ELF-1 (cell line): ENCODE measurements at places on chromosomes 2 and 18.
A peak's percentile ranks its signal among the peaks of the same experiment; 100 is the strongest.

DNA sequence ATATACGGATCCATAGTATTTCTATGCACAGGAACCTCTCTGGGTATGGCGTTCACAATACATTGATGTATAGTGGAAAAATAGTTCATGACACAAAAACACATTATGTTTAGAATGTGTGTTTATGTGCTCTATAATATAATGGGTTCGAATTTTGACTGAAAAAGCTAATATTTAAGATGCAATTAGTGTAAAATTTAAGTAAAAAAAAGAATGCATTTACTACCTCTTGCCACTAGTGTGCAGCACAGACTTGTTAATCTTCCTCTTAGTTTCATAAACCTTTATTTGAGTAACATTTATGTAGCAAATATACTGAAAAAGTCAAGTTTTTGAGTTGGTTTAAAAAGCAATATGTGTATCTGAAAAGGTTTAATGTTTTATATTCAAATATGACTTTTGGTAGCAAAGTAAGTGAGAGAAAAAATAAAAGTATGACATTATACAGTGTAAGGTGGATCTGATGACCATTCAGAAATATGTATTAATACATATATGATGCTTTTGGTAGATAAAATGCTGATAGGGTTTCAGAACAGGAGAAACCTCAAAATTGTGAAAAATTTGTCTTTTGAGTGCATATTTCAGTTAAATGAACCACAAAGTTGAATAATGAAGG is 49.4 kb downstream of the CCDC102B start:
- no peak for DNase-seq

DNA sequence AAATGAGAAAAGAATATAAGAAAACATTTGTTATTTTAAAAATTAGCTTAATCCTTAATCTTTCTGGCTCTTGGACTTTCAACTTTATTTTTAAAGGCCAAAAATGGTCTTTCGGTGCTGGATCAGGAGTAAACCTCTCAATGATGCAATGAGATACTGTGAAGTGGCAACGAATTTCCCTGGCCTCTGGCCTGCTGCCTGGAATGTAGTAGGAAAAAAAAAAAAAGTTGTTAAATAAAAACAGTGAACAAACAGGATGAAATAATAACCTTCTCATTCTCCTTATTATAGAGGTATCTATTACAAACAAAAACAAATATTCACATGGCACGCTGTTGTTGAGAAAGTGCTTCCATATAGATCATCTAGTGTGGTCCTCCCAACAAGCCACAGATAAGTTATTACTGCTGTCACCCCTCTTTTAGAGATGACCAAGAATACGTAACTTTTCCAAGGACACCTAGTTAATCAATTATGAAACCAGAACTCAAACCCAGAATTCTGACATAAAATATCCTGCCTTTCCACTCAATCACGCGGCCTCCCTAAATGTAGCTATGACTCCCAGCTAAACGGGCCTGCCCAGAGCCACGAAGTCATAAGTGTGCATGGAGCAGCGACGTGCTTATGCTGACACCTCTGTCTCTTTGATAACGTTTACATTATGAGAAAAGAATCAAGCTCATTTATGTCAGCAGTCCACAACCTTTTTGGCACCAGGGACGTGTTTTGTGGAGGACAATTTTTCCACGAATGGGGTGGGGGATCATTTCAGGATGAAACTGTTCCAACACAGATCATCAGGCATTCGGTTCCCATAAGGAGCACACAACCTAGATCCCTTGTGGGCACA is 170.9 kb downstream of the BCL2 start:
- DNase-seq, result no peak

GRCh38 chr2:186129767-186130581 is 356.1 kb upstream of the ZC3H15 start:
- DNase-seq, result no peak

DNA sequence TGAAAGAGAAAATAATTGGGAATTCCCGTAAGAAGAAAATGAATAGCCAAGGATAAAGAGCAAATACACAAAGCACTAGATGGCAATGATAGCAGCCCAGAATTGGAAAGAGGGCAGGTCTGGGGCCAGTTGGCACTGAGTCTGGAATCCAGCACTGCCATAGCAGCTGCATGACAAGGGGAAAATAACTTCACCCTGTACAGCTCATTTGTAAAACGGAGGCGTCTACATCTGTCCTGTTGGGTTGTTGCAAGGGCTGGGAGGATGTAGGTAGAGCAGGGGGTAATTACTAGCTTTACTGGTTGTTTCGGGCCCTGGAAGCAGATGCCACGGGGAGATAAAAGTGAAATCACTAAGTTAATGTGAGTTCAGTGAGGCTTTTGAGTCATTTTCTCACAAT is 110.0 kb upstream of the RASGRP3 start:
- no peak for DNase-seq

GRCh38 chr2:219285894-219286425 is 6.8 kb downstream of the DNAJB2 start:
- DNase-seq, result peak; percentile 63

DNA sequence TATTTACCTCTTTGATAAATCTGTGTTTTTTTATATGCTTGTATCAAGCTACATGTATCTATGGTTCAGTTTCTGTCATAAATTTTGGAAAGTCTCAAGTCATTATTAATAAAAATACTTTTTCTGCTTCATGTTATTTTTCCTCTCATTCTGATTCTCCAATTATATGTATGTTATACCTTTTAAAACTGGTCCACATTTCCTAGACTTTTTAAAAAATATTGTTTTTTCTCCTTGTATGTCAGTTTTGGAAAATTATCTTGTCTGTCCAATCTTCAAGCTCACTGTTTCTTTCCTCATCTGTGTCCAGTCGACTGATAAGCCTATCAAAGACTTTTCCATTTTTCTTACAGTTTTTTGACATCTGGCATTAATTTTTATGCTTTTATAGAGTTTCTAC is 253.4 kb downstream of the ASXL3 start:
- DNase-seq, result no peak

- no peak for DNase-seq
These were observed 53.6 kb upstream of the CTDP1 start for GRCh38 chr18:79625924-79626561.

GRCh38 chr2:19667085-19667484 is 234.7 kb downstream of the TTC32 start:
- no peak for DNase-seq

DNA sequence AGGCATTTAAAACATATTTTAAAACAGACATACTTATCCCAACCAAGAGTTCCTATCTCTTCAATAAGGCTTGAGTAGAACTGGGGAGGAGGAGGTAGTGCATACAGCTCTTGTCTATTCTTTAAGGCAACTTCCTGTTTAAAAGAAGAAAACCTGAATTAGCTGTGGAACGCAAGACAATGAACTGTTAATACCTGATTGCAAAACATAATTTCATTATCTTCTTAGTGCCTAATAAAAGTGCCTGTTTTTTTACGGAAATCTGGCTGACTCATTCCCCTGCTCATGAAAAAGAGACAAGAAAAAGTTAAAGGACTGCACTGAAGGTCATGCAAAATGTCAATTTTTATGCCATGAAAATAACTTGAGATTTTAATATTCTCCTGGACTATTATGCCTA is 19.2 kb downstream of the FANCL start:
- DNase-seq, result no peak

- no peak for DNase-seq
These were observed 157.5 kb downstream of the MGAT5 start for GRCh38 chr2:134411279-134411827.

GRCh38 chr2:43005245-43005974 is 213.0 kb upstream of the HAAO start:
- no peak for DNase-seq

DNA sequence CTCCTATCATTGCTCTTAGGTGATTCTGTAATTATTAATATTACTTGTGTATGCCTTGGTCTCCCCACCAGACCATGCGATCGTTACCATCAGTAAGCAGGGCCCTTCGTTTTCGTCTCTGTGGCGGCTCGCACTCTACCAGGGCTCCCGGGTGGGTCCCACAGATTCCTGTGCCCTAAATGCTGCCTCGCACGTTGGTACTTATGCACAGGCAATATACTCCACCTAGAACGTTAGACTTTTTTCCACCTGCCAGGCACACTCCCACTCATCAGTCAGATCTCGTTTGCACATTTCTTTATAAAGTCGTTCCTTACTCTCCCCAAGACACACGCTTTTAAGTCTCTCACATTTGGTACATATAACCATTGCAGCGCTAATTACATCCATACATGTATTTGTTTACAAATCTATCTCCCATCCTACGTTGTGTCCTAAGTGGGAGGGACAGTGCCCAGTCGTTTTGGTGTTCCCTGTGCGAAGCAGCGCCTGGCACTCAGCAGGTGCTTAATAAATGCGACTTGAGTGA is 901 bp downstream of the FEZ2 start:
- no peak for DNase-seq

GRCh38 chr18:59124370-59124704 is 15.3 kb upstream of the SEC11C start:
- DNase-seq, result no peak

GRCh38 chr2:188664416-188664815 is 309.8 kb upstream of the COL3A1 start:
- no peak for DNase-seq

DNA sequence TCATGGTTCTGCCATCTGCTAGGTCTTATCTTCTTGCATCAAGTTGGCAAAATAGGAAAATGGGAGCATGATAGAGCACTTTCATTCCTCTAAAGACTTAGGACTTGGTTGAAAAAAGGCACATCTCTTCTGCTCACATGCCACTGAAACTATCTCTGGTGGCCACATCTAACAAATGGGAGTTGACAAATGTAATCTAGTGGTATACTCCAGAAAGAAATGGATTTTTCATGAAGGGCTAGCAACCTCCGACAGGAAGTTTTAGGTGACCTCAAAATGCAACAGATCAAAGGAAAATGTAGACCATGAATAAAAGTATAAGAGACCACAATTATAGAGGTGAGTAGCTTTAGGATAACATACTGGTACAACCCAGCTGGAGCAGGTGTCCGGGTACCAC is 224.1 kb downstream of the SETBP1 start:
- no peak for DNase-seq

GRCh38 chr2:366706-367105 is 78.8 kb upstream of the ALKAL2 start:
- no peak for DNase-seq
